Activated CD8-positive, alpha-beta T cell treated with anti-CD3 and anti-CD28 coated beads, Interleukin-2, amount 10 ng/mL, durations not matched to agents 7 days and 5 days (primary cell): ENCODE measurements at places on chromosomes 3 and 15.
A peak's percentile ranks its signal among the peaks of the same experiment; 100 is the strongest.

- no peaks in the 10 kb centered on the region for H3K36me3 ChIP-seq
- H3K27ac ChIP-seq, result no peak overlapping the region
- H3K4me3 ChIP-seq, result no peak overlapping the region
- H3K27me3 ChIP-seq, result peaks cover 42% of the 10 kb centered on the region
These were observed 103.1 kb upstream of the ATP11B start for GRCh38 chr3:182690172-182690571.

DNA sequence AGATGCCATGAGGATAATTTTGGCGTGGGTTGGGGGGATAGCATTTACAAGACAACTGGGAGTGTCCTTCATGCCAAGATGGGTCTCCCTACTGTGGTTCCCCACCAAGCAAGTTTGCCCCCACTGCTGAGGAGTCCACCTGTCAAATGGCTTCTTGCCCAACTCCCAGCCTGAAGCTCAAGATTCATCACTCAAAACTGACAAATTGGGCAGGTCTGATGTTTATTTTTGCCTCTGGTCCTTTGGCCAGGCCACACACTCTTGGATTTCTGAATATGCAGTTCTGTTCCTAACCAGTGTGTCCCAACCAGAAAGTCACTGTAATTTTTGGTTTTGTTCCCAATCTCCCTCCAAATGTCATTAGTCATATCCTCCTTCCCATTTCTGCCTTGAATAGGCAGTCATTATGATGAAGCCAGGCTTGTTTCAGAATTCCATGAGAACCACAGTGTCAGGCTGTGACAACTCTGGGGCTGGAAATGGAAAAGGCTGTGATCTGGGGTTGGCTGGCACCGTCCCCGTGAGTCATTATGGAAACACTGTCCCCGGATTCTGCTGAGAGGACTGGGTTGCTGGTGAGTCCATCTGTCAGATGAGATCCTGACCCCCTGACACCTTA is 29.3 kb upstream of the MEF2A start:
- DNase-seq, result no peak
- H3K4me1 ChIP-seq, result no peaks in the 10 kb centered on the region
- peaks cover 3% of the 10 kb centered on the region for H3K27me3 ChIP-seq
- H3K36me3 ChIP-seq, result no peaks in the 10 kb centered on the region
- no peak overlapping the region for H3K4me3 ChIP-seq
- H3K27ac ChIP-seq, result no peak overlapping the region

DNA sequence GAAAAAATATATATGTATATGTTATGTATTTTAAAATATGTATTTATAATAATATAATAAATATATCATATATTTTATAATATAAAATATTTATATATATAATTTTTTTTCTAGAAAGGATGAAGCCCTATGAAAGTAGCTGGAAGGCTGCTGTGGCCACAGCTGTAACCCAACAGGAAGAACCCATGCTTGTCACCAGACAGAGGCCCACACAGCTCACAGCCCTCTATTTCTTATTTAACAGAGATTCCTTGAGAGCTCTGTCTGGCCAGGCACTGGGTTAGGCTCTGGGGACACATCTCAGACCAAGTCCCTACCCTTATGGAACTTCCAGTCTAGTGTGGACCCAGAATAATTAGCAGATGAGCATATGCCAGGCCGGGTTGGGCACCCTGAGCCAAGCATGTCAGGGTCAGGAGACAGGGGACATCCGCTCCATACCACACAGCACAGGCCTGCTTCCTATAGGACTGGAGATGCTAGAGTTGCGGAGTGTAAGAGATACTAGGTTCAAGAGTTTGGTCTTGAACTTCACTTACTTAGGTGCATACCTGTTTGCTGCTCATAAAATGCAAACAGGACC is 20.5 kb downstream of the MGLL start:
- DNase-seq, result peak; percentile 43
- peak overlapping the region; percentile 71 for H3K27ac ChIP-seq
- no peak overlapping the region for H3K4me3 ChIP-seq
- no peaks in the 10 kb centered on the region for H3K27me3 ChIP-seq
- H3K4me1 ChIP-seq, result peaks cover 38% of the 10 kb centered on the region
- H3K36me3 ChIP-seq, result peaks cover 5% of the 10 kb centered on the region

- peak; percentile 85 for DNase-seq
- peak overlapping the region; percentile 96 for H3K27ac ChIP-seq
- peak overlapping the region; percentile 81 for H3K4me3 ChIP-seq
- H3K4me1 ChIP-seq, result peaks cover 98% of the 10 kb centered on the region
- no peaks in the 10 kb centered on the region for H3K27me3 ChIP-seq
These were observed 3.7 kb downstream of the TLR9 start for GRCh38 chr3:52221563-52222318.
